ENCODE measurements at places on chromosomes 12 and 14.

DNA sequence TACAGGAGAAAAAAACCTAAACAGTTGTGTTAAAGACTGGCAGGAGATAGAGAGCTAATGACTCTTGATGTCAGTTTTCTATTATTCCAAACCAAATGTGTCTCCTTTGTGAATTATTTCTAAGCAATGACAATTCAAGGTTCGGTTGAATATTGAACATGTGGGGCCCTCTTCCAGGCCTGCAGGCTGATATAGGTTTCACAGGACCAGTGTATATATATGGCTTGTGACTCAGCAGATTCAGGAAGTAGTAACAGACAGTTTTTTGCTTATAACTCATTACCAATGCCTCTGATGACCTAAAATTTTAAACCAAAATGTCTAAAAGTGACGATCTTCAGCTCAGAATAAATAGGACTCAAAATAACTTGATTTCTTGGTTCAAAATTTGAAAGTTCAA lies 33.7 kb upstream of the NPAS3 start:
- no peak for DNase-seq

GRCh38 chr14:79598339-79598738 lies 613.0 kb downstream of the DIO2 start:
- DNase-seq, result peak; percentile 50

DNA sequence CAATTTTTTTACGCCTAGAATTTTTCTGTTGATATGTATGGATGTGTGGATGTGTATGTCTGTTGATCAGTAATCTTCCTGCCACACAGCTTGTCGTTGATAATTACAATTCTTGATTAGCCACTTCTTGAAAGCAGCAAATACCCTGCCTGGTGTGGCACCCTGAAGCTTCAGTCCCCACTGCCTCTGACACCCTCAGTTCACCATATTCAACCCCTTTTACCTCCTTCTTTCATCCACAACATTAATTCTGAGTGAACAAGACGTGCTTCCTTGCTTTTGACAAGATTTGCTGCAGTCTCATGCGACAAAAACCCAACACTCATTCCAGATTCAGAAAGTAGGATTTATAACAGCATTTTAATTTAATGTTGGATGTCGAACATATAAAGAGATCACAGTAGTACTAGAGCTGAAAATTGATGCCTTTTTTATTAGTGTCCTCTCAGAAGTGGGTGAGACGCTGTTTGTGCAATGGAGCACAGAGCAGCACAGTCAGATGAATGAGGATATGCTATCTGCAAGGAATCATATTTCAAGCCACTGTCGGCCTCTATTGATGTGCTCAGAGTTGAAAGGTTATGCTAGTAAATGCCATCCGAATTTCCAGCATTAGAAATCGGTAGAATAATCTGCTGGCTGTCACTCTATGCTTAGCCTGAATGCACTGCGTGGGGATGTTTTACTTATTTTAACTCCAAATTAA lies 383.7 kb downstream of the EGLN3 start:
- peak; percentile 29 for DNase-seq

DNA sequence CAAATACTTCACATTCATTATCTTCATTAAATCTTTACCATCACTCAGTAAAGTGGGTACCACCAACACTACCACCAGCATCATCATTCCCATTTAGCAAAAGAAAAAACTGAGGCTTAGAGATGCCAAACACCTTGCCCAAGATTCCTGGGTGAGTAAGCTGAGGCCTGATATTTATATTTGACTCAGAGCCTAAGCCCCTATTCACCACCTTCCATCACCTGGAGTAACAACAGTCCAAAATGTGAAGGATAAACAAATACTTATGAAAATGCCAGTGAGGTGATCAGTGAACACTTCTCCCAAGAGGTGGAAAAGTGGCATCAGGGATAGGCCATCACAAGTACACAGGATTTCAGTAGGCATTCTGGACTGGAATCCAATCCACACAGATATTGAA lies 3.7 kb downstream of the SLC38A1 start:
- DNase-seq, result no peak

- DNase-seq, result peak; percentile 20
Measured at GRCh38 chr12:131950182-131950913, 606 bp downstream of the EP400 start.

- no peak for DNase-seq
Measured at GRCh38 chr12:132872975-132873421, 14.4 kb downstream of the CHFR start.

- no peak for DNase-seq
Measured at GRCh38 chr12:112777387-112778310, 13.9 kb upstream of the RPH3A start.

DNA sequence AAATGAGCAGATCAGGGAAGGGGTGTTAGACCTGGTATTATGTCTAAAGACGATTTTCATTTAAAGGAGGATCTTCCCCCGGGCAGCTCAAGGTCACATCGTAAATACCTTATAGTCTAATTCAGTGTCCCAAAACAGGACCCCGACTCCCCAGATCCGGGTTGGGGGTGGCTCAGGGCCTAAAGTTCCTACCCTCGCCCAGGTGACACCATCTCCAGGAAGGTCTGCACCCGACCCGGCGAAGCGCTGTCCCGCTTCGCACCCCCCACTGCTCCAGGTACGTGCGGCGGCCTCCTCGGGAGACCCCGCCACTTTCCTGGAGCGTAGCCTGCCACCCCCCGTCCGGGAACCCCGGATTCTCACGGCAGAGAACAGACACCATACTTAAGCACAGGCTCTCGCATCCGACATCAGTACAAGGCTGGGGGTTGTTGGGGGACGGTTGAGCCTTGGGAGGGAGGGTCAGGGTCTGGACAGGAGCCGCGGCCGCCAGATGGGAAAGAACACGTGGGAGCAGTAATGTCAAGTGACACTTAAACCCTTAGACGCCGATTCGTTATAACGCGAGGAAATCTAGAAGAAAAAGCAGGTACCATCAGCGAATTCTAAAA lies 556 bp downstream of the TIMM9 start:
- DNase-seq, result peak; percentile 56

- DNase-seq, result no peak
Measured at GRCh38 chr12:127144770-127145169, 1122.2 kb upstream of the TMEM132C start.

GRCh38 chr12:2540535-2540941 lies 254.2 kb upstream of the FKBP4 start:
- no peak for DNase-seq

GRCh38 chr14:54669721-54670561 lies 103.0 kb downstream of the SAMD4A start:
- peak; percentile 77 for DNase-seq

DNA sequence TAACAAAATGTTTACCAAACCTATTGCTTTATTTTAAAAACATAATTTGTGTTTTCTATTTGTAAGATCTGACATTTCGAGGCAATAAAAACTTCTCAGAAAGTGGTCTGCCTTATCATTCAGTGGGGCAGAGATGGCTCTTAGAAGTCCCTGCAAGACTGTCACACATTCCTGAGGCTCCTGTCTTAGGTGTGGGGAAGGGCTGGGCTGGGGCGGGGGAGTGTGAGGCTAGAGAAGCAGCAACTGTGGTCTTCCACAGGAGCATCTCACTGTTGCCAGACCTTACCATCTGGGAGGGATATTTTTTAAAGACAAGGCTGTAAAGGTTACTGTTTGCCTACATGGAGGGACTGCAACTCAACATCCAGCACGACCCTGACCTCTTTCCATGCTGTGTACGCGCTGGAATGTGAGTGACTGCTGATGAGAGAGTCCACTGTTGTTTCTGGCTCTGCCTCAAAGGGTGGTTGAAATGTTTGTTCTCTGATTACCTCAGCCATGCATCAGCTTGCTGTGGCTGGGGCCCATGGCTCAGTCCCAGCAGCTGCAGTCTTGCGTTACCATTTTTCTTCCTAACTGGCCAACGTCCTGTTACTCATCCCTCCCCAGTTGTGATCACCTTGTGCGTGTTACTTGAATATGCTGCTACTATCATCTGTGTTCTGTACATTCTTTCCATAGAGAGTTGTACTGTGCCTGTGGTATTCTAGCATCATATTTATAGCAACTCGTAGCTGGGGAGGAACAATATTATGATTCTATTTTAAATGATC lies 12.4 kb downstream of the ERG28 start:
- peak; percentile 93 for DNase-seq

GRCh38 chr12:66693901-66694513 lies 15.1 kb upstream of the GRIP1 start:
- DNase-seq, result peak; percentile 62

DNA sequence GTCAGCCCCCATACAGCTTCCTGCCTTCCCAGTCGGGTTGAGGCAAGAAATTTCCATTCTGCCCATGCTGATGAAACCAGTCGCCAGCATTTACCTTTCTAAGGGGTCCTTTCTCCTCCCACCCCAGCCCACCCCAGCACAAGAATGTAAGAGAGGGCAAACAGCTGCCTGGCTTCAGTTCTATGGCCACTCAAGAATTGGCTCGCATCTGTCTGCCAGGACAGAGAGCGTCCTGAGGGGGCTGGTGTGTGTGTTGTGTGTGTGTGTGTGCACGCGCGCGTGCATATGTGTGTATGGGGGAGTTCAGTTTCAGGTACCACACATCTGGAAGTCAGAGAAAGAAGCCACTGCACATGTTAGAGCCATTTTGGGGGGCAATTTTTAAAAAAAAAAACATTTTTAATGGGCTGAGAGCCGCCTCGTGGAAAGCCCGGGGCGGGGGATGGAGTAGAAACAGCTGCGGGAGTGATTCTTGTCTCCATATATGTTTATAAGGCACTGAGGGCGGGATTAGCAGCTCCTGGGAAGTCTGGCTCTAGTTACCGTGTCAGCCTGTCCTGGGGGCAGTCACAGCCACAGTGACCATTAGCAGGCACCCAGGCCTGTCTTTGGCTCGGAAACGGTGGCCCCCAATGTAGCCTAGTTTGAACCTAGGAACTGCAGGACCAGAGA lies at the start of gene WNT5B:
Gene WNT5B, plus strand, starts transcription at position 566 of the 672 bp plus-strand sequence. CDS start 2,124 bp downstream, outside the sequence.
- no peak for DNase-seq

GRCh38 chr12:77337362-77337761 lies 272.0 kb upstream of the E2F7 start:
- peak; percentile 19 for DNase-seq

- no peak for DNase-seq
Measured at GRCh38 chr12:51484119-51484518, 59.5 kb downstream of the SLC4A8 start.

GRCh38 chr12:98296462-98297079 lies 218.8 kb upstream of the TMPO start:
- DNase-seq, result no peak

DNA sequence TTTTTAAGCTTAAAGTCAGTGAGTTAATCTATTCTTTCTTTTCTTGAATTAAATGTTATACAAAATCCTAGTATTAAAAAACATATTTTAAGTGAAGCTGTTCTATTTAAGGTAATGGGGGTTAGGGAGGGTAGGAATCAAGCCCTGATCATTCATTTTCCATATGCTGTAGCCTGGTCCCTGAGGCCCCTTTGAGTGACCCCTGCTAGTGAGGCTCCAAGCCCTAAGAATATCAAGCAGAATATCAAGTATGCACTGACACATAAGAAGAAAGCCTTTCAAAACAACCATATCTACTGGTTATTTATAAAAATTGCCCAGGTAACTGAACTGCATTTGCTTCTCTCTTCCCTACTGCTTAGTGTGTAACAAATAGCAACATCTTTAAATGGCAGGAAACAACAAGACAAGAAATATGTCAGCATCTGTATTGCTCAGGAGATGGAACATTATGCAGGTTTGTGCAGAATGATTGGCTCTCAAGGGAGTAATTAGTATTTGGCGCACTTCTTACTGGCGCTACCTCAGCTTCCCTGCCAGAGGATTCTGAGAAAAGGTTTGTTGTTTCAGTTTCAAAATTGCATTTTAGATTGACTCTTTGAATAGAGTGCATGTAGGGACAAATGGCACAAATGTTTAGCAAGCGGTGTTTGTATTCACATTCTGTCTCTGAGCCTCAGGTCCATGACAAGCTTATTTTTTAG lies 223.0 kb downstream of the DUSP6 start:
- DNase-seq, result no peak

DNA sequence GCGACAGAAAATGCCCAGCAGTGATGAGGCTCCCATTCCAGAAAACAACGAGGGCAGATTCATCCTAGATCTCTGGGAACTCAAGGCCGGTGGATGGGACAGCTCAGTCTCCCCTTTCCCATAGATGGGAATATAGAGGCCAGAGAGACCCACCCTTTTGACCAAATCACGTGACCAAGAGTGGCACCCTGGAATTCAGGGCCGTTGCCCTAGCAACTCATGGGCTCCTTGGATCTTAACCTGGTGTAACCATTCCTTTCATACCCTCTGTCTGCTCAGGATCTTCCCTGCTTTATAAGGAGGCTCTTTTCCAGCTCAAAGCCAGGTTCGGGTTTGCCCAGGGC lies 8.4 kb upstream of the LRTM2 start:
- DNase-seq, result peak; percentile 22

GRCh38 chr14:44701563-44702263 lies 194.6 kb upstream of the FSCB start:
- peak; percentile 1 for DNase-seq
